ENCODE measurements at places on chromosomes 2 and 18.

GRCh38 chr2:102055346-102055990 is 63.7 kb downstream of the IL1R2 start:
- DNase-seq = no peak

- DNase-seq = no peak
Measured at GRCh38 chr18:6874315-6874714, 144.8 kb downstream of the ARHGAP28 start.

DNA sequence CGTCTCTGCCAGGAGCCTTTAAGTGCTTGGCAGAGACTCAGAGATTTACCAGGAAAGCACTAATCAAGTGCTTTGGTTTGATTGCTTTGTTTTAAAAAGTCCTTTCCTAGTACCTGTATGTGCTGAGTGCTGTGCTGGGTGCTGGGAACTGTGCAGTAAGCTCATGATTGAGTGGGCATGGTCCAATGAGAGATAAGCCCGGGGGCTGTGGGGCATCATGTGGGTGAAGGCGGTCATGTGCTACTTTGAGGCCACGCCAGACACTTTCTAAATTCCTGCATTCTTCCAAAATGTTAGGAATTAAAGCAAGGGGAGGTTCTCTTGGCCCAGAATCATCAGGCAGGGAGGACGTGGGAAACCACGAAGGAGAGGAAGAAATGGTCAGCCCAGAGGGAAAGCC is 109.0 kb downstream of the ACAA2 start:
- DNase-seq = no peak

GRCh38 chr18:73318739-73319479 is 451.1 kb upstream of the NETO1 start:
- no peak for DNase-seq
